H9 (cell line): ENCODE measurements at places on chromosomes 12 and 14. TPM values are rescaled to one million over a fixed set of nuclear protein-coding genes. Genes with fewer than 3 reads are reported as not detected.

GRCh38 chr12:109847142-109847735, 14.0 kb upstream of the TRPV4 start:
- no peaks in the 10 kb centered on the region for H3K4me1 ChIP-seq
- no peak for DNase-seq
- no peaks in the 10 kb centered on the region for H3K27me3 ChIP-seq

- DNase-seq, result no peak
- H3K4me3 ChIP-seq, result no peak overlapping the region
- no peaks in the 10 kb centered on the region for H3K4me1 ChIP-seq
- no peaks in the 10 kb centered on the region for H3K36me3 ChIP-seq
- no peak overlapping the region for H3K27ac ChIP-seq
These were observed 442.5 kb downstream of the EGLN3 start for GRCh38 chr14:33508126-33509062.

DNA sequence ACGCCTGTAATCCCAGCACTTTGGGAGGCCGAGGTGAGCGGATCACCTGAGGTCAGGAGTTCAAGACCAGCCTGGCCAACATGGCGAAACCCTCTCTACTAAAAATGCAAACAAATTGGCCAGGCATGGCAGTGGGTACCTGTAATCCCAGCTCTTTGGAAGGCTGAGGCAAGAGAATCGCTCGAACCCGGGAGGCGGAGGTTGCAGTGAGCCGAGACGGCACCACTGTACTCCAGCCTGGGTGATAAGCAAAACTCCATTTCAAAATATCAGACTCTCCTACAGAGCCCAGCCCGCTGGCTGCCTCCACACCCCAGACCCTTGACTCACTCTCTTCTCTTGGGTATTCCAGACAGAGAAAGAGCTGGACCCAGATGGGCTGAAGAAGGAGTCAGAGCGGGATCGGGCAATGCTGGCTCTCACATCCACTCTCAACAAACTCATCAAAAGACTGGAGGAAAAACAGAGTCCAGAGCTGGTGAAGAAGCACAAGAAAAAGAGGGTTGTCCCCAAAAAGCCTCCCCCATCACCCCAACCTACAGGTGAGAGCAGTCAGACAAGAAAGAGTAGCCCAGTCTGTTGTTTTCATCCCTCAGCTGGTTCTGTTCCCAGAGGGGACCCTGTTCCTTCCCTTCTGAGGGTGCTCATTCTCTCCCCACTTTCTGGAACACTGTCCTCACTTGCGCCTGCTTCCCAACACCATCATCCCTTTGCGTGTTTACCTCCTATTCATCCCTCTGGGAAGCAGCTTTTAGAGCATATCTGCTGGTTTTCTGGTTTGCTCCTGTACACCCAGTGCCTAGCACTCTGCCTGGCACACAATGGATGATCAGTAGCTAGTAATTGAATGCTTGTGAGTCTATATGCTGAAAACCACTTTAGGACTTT, 19.7 kb downstream of the AGAP2 start:
- no peak for DNase-seq
- peaks cover 14% of the 10 kb centered on the region for H3K36me3 ChIP-seq
- H3K27me3 ChIP-seq, result no peaks in the 10 kb centered on the region; the same call in 1 of the 2 replicates
- H3K4me1 ChIP-seq, result no peaks in the 10 kb centered on the region
- no peak overlapping the region for H3K27ac ChIP-seq

DNA sequence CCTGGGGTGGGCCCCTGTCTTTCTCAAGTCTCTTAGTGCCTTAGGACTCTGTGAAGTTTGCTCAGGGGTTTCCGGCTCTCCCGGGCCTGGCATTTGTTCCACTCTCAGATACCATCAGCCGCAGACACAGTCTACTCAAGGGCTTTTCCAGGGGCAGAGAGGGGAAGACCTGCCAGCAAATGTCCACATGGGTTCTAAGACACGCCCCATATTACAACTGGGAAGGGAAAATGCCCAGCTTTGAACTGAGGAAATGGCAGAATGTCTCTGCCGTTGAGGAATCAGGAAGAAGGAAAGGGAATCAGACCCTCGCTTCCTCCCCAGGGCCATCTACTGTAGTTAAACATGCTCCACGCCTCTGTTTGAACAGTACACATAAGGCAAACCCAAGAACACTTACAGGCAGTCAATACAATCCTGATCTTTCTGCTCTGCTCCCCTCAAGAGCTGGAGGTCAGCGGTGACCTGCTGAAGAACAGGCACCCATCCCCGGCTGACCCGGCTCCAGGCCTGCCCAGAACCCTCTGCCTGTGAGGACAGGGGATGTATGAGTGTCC, 7.9 kb downstream of the CCDC85C start:
- no peak overlapping the region for H3K4me3 ChIP-seq
- H3K27me3 ChIP-seq, result no peaks in the 10 kb centered on the region
- H3K36me3 ChIP-seq, result no peaks in the 10 kb centered on the region; the same call in 2 of the 3 replicates
- H3K27ac ChIP-seq, result no peak overlapping the region
- peaks cover 2% of the 10 kb centered on the region; the same call in 1 of the 2 replicates for H3K4me1 ChIP-seq

- peaks cover 24% of the 10 kb centered on the region for H3K36me3 ChIP-seq
- DNase-seq, result no peak
- H3K27ac ChIP-seq, result no peak overlapping the region
- H3K4me3 ChIP-seq, result no peak overlapping the region
- peaks cover 5% of the 10 kb centered on the region; the same call in 1 of the 2 replicates for H3K4me1 ChIP-seq
- H3K27me3 ChIP-seq, result no peaks in the 10 kb centered on the region
These were observed 29.0 kb downstream of the ACTN1 start for GRCh38 chr14:68950111-68950510.

DNA sequence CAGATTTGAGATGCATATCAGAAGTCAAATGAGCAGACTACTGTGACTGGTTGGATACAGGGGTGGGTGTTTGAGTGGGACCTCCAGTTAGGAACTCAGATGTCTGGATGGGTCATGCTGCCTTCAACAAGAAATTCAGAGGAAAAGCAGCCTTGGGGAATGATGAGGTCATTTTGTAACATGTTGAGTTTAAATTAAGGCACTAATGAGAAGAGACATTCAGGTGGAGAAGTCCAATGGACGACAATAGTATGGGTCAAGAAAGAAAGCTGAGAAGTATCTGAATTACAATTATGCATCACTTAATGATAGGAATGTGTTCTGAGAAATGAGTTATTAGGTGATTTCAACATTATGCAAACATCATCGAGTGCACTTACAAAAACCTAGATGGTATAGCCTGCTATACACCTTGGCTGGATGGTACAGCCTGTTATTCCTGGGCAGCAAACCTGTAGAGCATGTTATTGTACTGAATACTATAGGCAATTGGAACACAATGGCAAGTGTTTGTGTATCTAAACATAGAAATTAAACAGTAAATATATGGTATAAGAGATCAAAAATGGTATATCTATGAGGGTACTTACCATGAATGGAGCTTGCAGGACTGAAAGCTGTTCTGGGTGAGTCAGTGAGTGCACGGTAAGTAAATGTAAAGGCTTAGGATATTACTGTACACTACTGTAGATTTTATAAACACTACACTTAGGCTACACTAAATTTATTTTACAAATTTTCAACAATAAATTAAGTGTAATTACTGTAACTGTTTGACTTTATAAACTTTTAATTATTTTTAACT, 414.7 kb downstream of the RAD51B start:
- DNase-seq, result no peak
- H3K27ac ChIP-seq, result no peak overlapping the region
- H3K4me3 ChIP-seq, result no peak overlapping the region

GRCh38 chr12:16159571-16159970, 117.9 kb downstream of the SLC15A5 start:
- no peak overlapping the region for H3K4me3 ChIP-seq
- peaks cover 2% of the 10 kb centered on the region for H3K4me1 ChIP-seq
- H3K27me3 ChIP-seq, result no peaks in the 10 kb centered on the region
- H3K36me3 ChIP-seq, result no peaks in the 10 kb centered on the region
- DNase-seq, result no peak

GRCh38 chr14:74934476-74935359, 11.7 kb upstream of the RPS6KL1 start:
- no peak overlapping the region for H3K27ac ChIP-seq
- no peaks in the 10 kb centered on the region for H3K27me3 ChIP-seq
- H3K36me3 ChIP-seq, result no peaks in the 10 kb centered on the region
- no peak overlapping the region for H3K4me3 ChIP-seq

GRCh38 chr12:120855823-120856588, 48.2 kb downstream of the SPPL3 start:
- peaks cover 19% of the 10 kb centered on the region for H3K36me3 ChIP-seq
- no peaks in the 10 kb centered on the region for H3K4me1 ChIP-seq
- no peak overlapping the region for H3K4me3 ChIP-seq
- H3K27me3 ChIP-seq, result no peaks in the 10 kb centered on the region
- no peak for DNase-seq

- H3K27ac ChIP-seq, result no peak overlapping the region
- no peaks in the 10 kb centered on the region; the same call in 1 of the 2 replicates for H3K4me1 ChIP-seq
- no peaks in the 10 kb centered on the region for H3K36me3 ChIP-seq
- no peak overlapping the region for H3K4me3 ChIP-seq
These were observed 330.4 kb downstream of the MED13L start for GRCh38 chr12:115946867-115947695.

DNA sequence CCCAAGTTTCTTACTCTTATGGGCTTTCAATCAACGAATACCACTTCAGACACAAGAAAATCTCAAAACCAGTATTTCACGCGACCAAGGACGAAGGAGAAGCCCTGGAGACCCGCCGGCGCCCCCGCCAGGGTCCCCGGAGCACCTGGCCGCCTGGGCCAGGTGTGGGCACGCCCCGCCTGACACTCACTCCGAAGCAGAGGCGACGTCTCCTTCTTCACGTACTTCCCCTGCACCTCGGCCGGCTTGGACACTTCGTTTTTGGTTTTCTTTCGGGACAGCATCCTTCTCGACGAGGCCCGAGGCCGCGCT, 466 bp downstream of the SAV1 start:
- peak overlapping the region; percentile 91 for H3K27ac ChIP-seq
- H3K36me3 ChIP-seq, result peaks cover 20% of the 10 kb centered on the region
- no peak overlapping the region; the same call in 2 of the 3 replicates for H3K4me3 ChIP-seq

DNA sequence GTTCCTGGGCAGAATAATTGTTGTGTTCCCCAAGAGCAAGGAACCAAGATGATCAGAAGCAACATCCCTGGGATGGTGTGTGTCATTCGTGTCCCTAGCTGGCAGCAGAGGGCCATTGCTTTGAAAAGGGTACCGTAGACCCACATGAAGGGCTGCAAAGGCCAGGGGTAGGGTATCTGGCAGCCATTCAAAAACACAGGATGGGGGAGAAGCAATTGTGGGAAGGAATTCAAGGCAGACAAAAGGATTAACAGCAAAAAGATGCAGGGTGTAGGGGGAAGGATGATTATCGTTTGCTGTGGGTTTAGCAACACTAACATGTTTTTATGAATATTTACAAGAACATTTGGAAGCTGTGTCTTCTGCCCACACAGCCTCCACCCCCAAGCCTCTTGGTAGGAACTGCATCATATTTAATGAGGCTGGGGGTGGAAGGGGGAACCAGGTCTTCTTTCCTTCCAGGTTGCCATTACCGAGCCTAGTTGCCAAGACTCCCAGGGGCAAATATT, 169.0 kb upstream of the G2E3 start:
- H3K36me3 ChIP-seq, result no peaks in the 10 kb centered on the region
- no peak overlapping the region for H3K4me3 ChIP-seq
- H3K27me3 ChIP-seq, result no peaks in the 10 kb centered on the region
- no peak overlapping the region for H3K27ac ChIP-seq
- H3K4me1 ChIP-seq, result no peaks in the 10 kb centered on the region

DNA sequence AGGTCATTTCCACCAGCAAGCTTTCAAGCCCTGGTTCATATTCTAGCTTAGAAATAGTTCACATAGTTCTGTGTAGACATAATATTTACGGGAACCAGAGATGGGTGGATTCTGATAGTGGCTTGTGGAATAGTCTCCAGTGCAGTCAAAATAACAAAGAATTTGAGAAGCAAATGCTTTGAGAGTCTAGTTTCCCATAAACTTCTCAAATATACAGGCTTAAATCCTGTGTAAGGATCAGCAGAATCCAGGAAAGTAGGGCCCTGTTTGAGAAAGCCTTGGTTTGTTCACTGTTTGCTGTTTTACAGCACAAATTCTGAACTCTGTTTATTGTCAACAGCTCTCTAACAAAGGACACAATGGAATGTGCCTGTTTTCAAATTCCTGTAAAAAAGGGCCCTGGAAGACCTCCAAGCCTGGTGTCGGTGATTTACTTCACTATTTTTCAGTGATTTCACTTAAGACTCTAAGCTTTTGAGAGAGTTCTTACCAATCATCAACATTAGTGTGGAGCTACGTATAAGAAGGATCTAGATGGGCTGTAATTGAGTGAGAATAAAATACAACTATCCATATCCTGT, 11.4 kb upstream of the FOS start:
- no peaks in the 10 kb centered on the region for H3K27me3 ChIP-seq
- H3K27ac ChIP-seq, result no peak overlapping the region
- no peaks in the 10 kb centered on the region for H3K4me1 ChIP-seq
- H3K4me3 ChIP-seq, result no peak overlapping the region
- DNase-seq, result no peak
- H3K36me3 ChIP-seq, result no peaks in the 10 kb centered on the region

DNA sequence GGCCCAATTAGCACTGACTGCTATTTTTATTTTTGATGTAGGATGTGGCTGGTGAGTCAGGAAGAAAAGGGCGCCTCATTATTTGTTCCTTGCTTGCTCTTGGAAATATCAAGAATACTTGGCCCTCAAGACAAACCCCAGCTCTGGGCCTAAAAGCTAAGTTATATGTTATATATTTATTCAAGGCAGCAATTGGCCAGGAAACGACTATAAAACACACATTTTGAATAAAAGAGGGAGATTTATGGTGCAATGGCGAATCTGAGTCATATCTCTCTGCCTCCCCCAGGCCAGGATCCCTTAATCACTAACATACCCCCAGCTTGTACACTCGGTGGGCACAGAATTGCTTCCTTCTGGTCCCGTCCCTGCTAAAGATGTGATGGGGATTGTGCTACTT, 63.3 kb downstream of the TBX5 start:
- H3K4me3 ChIP-seq, result no peak overlapping the region
- H3K27ac ChIP-seq, result no peak overlapping the region
- peaks cover 6% of the 10 kb centered on the region; the same call in 1 of the 2 replicates for H3K4me1 ChIP-seq
- H3K36me3 ChIP-seq, result peaks cover 4% of the 10 kb centered on the region; the same call in 2 of the 3 replicates

DNA sequence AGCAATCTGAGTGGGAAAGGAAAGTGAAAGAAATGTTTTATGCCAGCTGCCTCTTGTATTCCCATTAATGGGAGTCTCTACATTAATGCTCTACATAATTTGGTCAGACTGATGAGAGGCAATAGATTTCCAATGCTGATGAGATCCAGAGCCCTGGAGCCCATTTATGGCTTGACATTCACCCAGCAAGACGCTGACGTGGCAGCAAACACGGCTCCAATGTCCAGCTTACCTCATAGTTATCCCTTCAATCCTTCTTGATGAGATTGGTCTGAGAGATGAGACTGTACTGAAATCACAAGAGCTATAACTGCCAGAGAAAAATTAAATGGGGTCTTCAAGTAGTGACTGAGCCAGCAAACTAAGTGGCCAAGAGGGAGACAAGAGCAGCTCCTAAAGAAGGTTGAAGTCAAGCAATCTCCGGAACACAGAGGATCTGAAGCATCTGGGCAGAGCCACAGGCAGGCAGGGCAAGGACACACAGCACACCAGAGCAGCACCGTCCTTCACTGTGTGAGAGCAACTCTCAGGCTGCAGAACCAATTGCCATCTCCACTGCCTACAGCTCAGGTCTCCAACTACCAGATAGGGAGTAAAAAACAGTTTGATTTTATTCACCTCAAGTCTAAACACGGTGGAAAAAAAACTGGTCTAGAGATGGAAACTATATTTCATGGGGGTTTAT, 7.3 kb upstream of the MYO1A start:
- no peak overlapping the region for H3K4me3 ChIP-seq
- H3K36me3 ChIP-seq, result peaks cover 58% of the 10 kb centered on the region
- no peaks in the 10 kb centered on the region for H3K4me1 ChIP-seq
- no peaks in the 10 kb centered on the region for H3K27me3 ChIP-seq
- H3K27ac ChIP-seq, result no peak overlapping the region
- DNase-seq, result no peak

Gene KRT1
- total RNA-seq, result not detected in 2 replicates

Gene EID3
- total RNA-seq, result 1.2 and 1.4 TPM in 2 replicates

Gene WNT5B
- total RNA-seq, result 0.61 and 1.5 TPM in 2 replicates

Gene TCL1A
- total RNA-seq, result 0.31 TPM in 1 of 2 replicates, not detected in the other

Gene ACOT6
- total RNA-seq, result not detected in 2 replicates

Gene SLC35F4
- not detected in 2 replicates for total RNA-seq

Gene SRRM4
- total RNA-seq, result 1.1 and 1.4 TPM in 2 replicates

Gene NPC2
- 133 and 137 TPM in 2 replicates for total RNA-seq

Gene TAS2R42
- total RNA-seq, result not detected in 2 replicates

Gene TMEM179
- total RNA-seq, result 11.1 and 11.4 TPM in 2 replicates
